Thoracic aorta (tissue), 2 donors: ENCODE measurements at places on chromosomes 1 and 21.
A peak's percentile ranks its signal among the peaks of the same experiment; 100 is the strongest.

DNA sequence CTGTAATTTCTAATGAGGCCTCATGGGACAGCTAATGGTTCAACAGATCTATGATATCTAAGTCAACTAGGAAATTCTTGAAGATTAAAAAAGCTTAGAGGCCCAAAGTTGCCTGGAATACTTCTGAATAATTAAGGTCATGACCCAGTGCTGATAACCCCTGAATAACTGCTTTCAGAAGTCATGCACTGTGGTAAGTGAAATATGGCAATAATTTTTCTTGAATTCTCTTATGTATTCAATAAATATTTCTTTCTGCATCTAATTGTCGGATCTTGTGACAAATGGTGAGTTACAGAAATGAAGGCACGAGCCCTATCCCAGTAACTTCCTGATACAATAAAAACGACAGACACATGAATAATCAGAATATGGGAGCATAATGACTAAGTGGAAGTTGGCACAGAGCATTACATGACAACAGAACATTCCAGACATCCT, 219.3 kb upstream of the GREM2 start:
- DNase-seq = no peak

- DNase-seq = no peak
Observed at GRCh38 chr1:87528754-87529517, 200.3 kb downstream of the LMO4 start.

DNA sequence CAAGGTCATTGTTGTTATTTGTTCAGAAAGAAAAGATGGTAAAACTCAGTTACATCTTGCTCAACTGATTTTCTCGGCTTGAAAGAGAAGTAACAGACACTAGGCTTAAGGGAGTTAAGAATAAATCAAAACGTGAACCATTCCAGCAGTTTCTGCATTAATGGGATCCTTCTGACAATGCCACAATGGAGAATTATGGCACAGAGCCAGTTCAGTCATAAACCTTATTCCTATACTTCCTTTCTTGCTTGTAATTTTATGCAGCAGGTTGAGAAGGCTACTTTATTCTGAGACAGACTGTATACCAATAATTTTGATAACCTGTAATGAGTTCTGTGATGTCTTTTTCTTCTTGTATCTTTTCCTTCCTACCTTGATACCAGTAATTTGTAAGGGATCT, 167.0 kb downstream of the C1orf21 start:
- DNase-seq = no peak

DNA sequence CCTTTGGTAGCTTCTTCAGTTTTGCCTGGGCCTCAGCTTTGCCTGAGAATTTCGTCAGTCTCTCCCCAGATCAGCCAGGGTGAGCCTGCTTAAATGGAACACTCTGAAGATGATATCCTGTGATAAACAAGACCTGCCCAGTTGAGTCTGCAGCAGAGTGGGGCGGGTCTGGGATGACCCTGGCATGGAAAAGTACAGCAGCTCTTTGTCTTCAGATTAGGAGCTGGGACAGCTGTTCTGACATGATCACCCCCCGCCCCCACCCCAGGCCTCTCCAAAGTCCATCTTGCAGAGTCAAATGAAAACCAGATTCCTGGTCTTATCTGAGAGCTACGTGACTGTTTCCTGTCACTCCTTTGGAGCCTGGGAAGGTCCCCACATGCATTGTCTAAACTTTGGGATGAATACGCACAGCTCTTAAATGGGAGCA, 2.2 kb upstream of the TMEM51 start:
- no peak for DNase-seq

DNA sequence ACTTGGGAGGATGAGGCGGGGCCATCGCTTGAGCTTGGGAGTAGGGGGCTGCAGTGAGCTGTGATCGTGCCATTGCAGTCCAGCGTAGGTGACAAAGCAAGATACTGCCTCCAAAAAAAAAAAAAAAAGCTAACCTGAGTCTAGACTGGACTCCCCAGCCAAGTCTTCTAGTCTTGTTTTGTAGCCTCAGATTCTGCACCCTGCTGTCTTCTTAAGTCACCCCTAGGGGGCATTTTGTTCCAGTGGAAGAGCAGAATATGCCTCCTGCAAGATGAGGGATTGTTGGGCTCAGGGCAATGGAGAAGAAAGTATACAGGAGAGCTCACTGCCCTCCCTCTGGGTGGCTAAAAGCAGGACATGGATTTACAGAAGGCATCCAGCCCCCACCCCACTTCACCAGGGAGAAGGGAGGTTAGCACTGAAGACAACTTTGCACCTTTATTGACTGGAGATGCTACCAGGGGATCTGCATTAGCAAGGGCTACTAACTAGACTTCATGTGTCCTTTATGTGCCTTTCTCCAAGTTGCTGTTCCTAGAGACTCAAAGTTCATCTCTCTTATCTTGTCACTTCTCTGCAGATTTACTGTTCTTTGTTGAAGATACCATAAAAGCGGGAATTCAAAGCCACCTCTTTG, 15.3 kb upstream of the RNF187 start:
- no peak for DNase-seq

- DNase-seq = no peak
Observed at GRCh38 chr1:152002960-152003359, 9.3 kb upstream of the S100A10 start.

DNA sequence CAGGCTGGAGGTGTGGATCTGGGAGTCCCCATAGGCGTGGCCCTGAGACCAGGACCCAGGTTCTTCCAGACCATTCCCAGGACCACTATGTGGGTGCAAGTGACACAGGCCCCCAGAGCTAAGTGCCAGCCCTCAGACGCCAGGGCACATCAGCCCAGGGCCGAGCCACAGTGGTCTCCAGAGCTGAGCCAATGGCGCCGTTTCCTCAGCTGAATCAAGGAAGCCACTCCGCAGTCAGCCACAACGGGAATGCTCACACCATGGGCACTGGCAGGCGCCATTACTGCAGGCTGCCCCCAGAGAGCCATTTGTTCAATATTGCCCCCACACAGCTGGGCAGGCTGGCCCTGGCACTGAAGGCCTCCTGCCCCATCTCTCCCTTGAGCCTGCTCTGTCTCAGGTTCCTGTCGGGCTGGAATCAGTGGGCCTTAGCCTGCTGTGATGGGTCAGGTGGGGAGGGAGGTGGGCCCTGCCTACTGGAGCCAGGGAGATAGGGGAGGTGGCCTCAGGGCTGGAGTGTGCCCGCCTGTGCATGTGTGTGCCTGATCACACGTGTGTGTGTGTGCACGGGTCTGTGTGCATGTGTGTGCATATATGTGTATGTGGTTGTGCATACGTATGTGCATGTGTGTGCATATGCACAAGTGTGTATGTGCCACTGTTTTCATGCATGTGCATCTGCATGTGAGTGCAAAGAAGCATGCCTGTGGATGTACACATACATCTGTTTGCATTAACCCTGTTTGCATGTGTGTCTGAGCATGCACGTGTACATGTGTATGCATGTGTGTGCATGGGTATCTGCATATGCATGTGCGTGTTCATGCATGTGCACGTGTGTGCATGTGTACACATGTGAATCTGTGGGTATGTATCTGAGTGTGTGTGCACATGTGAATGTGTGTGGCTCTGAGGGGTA, 6.1 kb downstream of the GJC2 start:
- DNase-seq = no peak

GRCh38 chr21:46154155-46154954, 1.0 kb downstream of the FTCD start:
- DNase-seq = no peak

GRCh38 chr1:29833581-29833980, 597.3 kb downstream of the PTPRU start:
- no peak for DNase-seq

GRCh38 chr1:27662707-27663393, 9.1 kb downstream of the IFI6 start:
- DNase-seq = peak; percentile 61

DNA sequence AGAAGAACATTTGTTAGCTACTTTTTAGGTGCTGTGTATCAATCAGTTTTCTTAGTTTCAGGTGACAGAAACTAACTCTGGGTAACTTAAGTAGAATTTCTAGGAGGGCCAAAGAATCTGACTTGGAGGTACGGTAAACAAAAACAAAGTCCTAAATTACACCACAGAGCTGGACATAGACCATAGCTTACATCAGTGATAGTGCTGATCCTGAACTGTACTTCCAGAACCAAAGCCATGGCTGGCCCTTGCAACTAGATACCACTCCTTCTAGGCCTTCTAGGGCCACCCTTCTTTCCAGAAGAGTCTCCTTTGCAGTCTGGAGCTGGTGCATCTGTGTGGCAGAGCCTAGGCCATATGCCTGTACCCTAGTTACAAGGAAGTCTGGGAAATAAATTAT, 94.5 kb downstream of the OLFML2B start:
- DNase-seq = no peak

DNA sequence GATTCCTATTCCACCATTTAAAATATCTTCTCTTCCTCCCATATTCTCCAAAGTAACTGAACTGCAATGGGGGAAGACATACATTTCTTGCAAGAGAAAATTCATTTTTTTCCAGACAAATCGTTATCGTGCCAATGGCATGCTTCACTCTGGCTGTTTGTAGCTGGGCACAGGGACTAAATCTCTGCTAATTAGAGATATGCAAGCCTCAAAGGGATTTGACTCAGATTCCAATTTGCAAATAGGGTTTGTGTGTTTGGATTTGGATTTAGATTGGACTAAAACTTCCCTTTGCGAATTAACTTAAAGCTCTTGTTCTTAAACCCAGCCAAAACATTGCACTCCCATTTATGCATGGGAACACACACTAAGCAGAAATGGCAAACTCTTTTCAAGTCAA, 276.2 kb upstream of the DUSP10 start:
- no peak for DNase-seq

DNA sequence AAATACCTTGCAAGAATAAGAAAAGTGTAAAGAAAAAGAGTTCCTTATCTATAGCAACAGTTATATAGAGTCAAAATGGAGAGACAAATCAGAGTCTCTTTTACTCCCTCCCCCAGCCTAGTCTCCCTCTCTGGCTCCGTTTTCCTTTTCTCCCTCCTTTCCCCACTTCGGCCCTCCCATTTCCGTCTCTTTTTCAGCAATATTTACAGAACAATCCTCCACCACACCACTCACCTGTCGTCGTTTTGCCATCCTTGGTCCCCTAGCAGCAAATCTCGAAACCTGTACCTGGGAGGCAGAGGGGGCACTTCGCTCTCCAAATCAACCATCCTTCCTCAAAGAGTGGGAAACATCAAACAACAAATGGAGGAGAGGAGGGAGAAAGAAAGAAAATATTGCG, 259 bp downstream of the KCNT2 start:
- no peak for DNase-seq

DNA sequence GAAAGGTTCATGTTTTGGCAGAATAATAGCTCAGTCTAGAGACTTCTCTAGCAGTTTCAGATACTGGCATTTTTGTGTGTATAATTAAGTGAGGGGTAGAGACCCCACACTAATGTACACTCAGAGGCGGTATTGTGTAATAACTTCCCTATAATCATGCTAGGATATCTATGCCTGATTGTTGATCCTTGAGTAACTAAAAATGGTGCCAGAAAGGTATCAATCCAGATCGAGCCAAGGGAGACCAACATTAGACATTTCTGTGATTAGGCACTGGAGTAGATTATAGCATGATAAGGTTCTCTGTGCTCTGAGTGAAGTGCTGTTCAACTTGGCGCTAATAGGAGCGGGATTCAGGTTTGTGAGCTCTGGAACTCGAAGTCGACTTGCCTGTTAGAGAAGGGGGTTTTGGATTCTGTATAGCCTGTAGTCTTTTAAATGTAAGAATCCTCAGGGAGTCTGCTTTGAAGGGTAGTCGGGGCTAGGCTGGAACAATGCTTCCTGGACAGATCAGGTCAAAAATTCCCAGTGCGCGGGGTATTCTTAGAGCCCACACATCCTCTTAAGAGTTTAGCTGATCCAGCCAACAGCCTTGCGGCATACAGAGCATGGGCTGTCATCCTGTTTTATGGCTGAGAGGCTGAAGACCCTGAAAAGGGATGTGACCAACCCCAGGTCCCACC, 24.2 kb downstream of the MAN1C1 start:
- DNase-seq = no peak

DNA sequence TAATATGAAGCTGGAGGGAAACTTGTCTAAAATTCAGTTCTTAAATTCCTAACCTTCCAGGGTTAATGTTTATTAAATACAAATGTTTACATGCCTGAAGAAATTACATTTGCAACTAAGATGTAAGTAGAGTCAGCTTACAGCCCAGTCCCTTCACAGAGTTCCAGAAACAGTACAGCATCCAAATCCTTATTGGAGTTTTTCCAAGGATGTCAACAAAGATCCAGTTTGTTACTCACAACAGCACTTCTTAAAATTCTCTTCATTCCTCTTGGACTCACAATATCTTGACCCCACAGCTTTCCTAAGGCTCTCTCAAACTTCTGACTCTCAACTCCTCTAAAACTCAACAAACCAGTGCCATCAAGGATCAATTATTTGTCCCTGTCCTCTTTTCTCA, 50.1 kb upstream of the RWDD3 start:
- DNase-seq = no peak

DNA sequence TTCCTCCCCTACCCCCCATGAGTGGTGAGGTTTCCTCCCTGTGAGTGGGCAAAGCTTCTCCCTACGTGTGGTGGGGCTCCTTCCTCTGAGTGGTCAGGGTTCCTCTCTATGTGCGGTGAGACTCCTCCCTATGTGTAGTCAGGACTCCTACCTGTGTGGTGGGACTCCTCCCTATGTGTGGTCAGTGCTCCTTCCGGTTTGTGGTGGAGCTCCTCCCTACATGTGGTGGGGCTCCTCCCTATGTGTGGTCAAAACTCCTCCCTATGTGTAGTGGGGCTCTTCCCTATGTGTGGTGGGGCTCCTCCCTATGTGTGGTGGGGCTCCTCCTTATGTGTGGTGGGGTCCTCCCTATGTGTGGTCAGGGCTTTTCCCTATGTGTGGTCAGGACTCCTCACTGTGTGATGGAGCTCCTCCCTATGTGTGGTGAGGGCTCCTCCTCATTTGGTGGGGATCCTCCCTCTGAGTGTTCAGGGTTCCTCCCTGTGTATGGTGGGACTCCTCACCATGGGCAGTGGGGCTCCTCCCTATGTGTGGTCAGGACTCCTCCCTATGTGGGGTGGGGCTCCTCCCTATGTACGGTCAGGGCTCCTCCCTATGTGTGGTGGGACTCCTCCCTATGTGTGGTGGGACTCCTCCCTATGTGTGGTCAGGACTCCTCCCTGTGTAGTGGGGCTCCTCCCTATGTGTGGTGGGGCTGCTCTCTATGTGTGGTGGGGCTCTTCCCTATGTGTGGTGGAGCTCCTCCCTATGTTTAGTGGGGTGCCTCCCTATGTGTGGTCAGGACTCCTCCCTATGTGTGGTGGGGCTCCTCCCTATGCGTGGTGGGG, 29.1 kb downstream of the PRSS38 start:
- DNase-seq = no peak

DNA sequence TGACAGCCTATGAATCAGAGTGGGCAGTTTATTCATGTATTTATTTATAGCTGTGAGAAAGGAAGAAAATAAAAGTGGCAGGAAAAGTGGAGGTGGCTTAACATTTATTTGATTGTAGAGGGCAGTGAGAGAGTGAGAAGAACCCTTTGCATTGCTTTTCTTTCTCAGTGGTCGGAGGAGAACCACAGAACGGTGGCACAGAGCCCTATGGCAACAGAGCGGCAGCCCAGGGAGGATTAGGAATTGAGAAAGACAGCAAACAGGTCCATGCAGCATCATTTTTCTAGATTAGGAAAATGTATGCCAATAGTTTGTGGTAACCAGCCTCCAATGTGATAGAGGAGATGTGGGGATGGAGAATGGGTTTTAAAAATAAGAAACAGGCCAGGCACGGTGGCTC, 53.1 kb downstream of the NMNAT2 start:
- no peak for DNase-seq
